Neuronal stem cell (in vitro differentiated cells): ENCODE measurements at places on chromosomes 1 and 21.

DNA sequence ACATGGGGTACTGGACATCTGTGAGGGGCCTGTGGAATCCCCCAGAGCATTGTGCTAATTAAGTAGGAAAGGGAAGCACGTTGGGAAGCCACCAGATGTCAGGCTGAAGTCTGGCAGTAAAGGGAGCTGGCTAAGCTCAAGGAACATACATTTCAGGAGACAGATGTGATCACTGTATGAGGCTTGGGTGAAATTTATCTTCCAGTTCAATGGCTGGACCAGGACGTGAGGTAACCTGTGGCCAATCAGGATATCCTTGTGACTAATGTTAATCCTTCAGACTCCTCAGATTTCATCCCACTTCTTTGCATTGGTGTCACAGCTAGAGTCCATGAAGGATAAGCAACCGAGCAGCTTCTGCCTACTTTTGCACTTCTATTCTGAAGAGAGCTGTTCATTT is 110.2 kb upstream of the APP start:
- no peak for DNase-seq

GRCh38 chr1:101756411-101756810 is 240.3 kb downstream of the OLFM3 start:
- no peak for DNase-seq

GRCh38 chr1:228081144-228081543 is 1.4 kb upstream of the ARF1 start:
- no peak for DNase-seq

DNA sequence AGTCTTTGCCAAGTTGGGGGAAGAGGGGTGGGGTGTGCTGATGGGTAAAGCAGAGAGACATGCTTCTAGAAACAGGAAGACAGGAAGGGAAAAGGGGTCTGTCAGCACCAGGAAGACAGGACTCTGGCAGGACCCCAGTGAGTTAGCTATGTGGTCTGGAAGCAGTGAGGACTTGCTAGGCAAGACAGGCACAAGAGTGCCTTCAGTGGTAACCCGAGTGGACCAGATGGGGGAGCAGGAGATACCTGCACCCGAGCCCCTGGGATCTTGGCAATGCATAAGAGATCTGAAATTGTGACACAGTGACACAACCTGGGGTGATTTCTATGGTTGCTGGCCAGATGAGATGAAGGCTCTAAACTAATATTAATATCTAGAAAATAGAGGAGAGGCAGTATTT is 7.0 kb downstream of the TLR5 start:
- DNase-seq = no peak

DNA sequence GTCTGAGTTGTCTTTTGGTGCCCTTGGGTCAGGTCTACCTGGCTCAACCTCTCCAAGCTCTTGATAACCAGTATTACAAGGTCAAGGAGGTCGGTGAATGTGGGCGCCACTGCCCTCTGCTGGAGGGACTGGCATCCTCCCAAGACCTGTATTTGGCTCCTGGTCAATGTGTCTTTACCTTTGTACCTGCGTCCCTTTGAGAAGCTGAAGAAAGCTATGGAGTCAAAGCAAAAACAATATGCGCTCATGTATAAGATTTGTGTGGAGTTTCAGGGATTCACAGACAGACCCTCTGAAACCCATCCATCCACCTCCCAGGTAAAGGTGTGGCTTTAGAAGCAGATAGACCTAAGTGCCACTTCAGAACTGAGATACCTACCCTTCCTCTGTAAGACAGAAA is 61.8 kb upstream of the NBL1 start:
- DNase-seq = peak; percentile 46

GRCh38 chr1:95236784-95237575 is 3.0 kb downstream of the RWDD3 start:
- DNase-seq = no peak

DNA sequence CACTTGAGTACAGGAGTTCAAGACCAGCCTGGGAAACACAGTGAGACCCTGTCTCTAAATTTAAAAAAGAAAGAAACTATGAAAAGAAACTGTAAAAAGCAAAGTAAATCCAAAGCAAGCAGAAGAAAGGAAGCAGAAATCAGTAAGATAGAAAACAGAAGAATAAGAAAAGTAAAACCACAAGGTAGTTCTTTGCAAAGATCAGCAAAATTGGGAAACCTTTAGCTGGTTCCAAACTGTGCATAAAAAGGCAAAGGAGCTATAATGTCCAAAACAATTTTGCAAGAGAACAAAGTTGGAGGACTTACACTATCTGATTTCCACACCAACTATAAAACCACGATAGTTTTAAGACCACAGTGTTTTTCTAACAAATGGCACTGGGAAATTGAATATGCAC is 218.8 kb downstream of the RPS6KC1 start:
- no peak for DNase-seq

DNA sequence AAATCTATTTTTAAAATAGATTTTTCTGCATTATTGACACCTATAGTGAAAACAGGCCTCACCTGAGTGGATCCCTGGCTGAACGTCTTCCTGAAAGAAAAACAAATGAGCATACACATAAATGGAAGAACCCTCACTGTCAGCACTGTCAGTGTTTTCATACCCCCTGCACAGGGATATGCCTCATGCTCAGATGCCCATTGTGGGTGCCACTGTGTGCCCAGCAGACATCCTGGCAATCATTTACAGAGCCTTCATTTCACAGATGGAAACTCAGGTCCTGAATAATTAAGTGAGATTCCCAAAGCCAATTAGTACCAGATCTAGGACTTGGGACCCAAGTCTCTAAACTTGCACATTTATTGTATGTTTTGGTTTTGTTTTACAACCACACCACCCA is 19.9 kb downstream of the FCRL1 start:
- no peak for DNase-seq

GRCh38 chr1:118861216-118861615 is 126.9 kb downstream of the TBX15 start:
- DNase-seq = no peak

DNA sequence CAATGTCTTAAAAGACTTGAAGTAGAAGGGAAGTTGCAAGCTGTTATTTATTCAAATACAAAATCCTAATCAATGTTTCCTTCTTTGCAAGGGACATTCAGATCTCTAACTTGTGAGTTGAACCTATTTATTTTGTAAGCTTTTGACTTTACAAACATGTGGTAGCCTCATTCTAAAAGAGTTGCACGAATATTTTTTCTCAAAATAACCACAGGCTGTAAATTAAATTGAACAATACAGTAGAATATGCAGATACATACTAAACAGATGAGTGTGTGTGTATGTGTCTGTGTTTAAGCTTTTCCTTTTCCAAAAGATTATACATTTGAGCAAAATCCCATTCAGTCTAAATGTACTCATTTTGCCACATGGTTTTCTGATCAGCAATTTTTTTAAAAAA is 4.8 kb upstream of the DYNLT5 start:
- no peak for DNase-seq

DNA sequence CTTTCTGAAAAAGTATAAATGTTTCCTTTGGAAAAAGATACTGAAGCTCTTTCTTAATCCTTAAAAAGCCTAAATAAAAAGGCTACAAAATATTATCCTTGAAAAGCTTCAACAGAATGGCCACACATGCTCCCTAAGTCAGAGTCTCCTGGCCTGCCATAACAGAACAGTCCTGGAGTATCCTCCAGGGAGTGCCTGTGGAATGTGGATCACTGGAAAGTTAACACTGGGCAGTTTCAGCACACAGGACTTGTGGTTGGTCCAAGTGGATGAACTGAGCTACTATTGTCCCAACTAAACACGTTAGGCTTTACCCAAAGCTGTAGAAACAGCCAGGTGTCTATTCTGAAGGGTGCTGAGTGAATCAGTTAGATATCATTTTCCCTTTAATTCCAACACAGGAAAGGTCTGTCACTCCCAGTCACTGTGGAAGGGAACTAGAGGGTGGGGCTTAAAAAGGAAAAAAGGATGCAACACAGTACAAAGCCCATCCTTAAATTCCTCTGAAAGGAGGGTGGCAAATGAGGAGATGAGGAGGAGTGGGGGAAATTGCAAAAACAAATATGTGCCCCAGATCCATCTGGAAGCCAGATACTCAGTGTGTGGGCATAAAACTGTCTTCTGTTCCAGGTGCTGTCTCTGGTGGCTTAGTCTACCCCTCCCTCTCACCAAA is 196.3 kb upstream of the SPAG17 start:
- no peak for DNase-seq

- DNase-seq = no peak
Observed at GRCh38 chr1:153698923-153699714, 20.6 kb downstream of the NPR1 start.

- no peak for DNase-seq
Observed at GRCh38 chr1:234321231-234321630, 52.0 kb upstream of the COA6 start.

DNA sequence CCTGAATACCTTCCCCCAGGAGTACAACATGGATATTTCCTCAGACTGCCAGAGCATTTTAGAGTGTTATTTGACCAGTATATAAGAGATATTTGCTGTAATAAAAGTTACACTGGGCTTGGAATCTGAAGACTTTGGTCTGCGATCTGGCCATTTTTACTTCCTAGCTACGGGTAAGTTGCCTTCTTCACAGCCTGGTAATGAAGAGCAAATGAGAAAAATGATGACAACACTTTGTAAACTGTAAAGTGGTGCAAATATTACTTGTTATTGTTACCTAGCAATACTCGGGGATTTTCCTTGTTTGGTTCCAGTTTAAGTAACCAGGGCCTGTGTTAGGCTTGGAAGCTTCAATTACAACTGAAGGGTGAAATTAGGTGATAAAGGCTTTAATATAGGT is 180.8 kb upstream of the LMO4 start:
- no peak for DNase-seq

- no peak for DNase-seq
Observed at GRCh38 chr1:91827087-91827458, 58.9 kb downstream of the TGFBR3 start.

- no peak for DNase-seq
Observed at GRCh38 chr1:209405183-209405814, 178.2 kb upstream of the CAMK1G start.

DNA sequence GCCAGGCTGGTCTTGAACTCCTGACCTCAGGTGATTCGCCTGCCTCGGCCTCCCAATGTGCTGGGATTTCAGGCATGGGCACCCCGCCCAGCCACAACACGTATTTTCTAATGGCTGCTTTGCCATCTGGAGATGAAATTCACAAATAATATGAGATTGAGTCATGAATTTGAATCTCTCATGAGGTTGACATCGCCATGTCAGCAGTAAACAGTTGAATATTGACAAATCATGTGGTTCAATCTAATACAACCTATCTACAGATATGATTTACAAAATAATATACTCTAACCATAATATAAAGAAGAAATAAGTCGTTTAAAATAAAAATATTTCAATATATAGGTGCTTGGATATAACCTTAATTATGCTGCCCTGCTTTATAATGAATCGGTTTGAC is 42.1 kb downstream of the MYOM3 start:
- DNase-seq = no peak

- no peak for DNase-seq
Observed at GRCh38 chr1:216580538-216581057, 142.6 kb downstream of the ESRRG start.

DNA sequence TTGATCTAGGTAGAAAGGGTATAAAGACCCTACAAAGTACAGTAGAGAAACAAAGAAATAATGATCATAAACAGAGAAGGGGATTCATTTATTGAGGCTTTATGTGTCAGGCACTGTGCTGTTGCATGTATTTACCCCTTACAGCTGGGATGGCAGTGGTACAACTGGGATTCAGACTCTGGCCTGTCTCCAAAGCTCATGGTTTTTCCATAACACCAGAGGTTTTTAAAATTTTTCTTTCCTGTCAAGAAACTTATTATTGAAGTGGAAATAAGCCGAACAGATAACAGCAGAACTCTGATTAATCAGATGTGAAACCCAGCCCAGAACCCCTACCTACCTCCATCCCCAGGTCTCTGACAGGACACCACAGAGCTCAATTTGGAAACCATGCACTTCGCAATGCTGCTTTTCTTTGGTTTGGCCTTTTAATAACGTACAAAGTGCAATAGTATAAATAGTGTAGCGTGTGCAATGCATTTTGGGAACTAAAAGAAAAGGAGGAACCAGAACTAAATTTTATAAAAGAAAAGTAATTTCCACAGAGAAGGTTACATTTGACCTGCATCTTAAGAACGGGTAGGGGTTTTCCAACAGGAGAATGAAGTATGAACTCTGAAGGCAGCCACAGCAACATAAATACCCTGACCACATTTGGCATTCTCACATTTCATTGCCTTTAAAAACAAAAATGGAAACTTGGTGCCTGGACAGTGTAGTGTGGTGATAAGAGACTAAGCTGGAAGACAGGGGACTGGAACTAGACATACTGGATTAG is 92.0 kb upstream of the S1PR1 start:
- no peak for DNase-seq

DNA sequence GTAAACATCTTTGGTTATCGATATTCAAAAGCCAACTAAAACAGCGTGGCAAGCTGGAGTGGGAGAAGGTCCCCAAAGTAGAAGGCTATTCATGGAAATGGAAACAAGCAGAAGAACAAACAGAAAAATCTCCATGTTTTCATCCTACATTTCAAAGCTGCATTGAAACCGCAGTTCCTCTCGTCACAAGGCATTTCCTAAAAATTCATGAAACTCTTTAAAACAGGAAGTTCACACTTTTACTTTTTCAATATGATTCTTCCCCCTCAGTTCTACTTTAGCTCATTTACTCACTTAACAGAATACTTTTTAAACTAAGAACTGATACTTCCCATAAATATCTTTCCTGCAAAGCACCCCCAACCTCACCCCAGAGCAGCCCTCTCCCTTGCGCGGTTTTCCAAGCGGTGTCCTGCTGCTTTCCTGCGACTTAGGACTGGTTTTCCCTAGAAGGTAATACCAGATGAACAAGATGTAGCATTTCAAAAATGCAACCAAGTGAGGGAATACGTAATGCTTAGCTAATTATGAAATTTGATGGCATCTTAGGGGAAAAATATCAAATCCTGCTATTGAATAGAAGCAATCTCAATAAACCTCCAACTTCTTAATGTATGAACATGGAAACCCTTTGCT is 228.3 kb upstream of the PKN2 start:
- DNase-seq = no peak

DNA sequence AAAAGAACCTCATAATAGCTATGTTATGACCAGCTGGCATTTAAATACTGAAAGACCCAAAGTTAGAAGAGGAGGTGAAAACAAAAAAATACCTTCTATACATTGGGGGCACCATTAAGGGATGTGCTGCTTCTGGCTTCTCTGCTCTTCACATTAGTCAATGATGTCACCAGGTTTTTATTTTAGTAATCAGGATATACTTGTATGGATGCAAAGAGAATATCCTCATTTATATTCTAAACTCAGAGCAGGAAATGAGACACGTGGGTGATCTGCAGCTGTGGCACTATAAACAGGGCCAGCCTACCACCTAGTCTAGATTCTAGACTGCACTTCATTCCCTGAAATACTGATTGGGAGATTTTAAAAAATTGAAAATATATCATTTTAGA is 51.2 kb downstream of the WLS start:
- DNase-seq = no peak

DNA sequence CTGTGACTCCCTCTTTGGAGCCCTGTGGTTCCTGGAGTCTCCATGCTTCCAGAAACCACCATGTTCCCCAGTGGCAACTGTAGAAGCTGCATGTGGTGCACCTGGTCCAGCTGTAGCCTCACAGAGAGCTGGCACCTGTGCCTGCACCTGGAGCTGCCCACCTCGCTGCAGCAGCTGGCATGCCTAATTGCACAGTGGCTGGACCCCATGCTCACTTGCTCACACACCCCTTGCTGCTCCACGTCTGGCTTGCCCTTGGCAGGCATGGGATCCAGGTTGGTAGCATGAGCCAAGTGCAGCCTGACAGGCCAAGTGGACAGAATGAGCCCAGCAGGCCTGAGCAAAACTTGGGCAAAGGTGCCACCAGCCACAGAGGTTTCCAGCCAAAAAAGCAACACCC is 680.1 kb downstream of the MATN1 start:
- no peak for DNase-seq

- no peak for DNase-seq
Observed at GRCh38 chr1:40132383-40133311, 28.5 kb upstream of the RLF start.
